ENCODE measurements at places on chromosomes 12 and 14.

DNA sequence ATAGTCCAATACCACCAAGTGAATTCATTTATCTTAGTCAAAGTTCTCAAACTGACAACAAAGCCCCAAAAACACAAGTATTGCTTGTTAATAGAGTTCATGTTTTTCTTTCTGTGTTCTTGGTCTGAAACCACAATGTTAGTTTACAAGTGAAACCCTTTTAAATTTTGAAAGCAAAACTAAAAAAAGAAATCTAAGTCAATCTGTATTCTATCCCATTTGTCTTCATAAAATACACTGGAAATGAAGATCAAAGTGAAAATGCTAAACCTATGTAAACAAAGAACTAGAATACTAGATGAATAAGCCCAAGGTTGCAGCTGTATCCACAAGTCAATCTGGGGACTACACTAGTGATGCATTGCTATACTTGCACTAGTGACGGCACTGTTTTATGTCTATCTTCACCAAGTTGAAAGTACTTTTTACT lies 10.4 kb downstream of the MAP4K5 start:
- no peak for DNase-seq

- no peak for DNase-seq
Measured at GRCh38 chr12:13173012-13173932, 23.3 kb upstream of the EMP1 start.

GRCh38 chr12:71250166-71250565 lies 92.4 kb upstream of the TSPAN8 start:
- DNase-seq = no peak

DNA sequence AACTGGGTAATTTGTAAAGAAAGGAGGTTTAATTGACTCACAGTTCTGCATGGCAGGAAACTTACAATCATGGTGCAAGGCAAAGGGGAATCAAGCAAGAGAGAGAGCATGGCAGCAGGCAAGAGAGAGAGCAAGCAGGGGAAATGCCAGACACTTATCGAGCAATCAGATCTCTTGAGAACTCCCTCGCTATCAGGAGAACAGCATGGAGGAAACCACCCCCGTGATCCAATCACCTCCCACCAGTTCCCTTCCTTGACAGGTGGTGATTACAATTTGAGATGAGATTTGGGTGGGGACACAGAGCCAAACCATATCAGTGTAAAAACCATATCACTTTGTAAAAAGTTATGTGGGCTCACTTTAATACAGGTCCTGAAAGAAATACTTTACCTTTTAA lies 56.4 kb upstream of the NEDD1 start:
- no peak for DNase-seq

GRCh38 chr12:27785882-27786570 lies 6.0 kb upstream of the MANSC4 start:
- DNase-seq = no peak

- DNase-seq = no peak
Measured at GRCh38 chr14:60300019-60300418, 51.0 kb downstream of the PPM1A start.

DNA sequence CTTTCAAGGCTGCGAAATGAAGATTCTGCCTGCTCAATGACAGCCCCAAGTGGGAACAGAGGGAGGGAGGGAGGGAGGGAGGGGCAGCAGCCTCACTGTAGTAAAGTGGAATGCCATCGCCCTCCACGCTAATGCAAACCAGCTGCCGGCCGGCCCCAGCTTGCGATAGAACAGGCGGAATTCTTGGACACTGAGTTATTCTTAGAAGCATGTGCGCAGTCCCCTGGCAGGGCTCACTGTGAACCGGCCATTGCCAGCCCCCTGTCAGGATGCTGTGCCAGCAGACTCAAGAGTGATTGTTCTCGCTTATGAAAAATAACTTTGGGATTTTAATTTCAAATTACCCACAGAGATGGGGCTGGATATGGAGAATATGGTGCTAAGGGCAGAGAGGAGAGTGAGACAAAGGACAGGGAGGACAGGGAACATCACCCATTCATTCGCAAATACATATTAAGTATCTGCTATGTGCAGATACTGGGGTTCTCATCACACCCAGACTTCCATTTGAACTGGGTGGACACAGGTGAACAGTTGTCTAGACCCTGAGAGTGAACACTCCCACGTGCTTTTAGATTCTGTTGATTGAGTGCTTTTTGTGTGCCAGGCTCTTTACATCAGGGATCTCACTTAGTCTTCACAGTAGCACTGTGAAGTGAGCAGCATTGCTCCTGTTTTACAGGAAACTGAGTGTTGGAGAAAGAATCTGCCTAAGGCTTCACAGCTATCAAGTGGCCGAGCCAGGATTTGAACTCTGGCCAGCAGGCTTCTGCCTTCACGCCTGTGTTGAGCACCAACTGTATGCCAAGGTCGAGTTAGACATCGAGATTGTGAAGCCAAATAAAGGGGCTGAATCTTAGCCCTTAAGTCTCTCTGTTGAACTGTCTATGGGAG lies 192.9 kb downstream of the C12orf75 start:
- DNase-seq = no peak

DNA sequence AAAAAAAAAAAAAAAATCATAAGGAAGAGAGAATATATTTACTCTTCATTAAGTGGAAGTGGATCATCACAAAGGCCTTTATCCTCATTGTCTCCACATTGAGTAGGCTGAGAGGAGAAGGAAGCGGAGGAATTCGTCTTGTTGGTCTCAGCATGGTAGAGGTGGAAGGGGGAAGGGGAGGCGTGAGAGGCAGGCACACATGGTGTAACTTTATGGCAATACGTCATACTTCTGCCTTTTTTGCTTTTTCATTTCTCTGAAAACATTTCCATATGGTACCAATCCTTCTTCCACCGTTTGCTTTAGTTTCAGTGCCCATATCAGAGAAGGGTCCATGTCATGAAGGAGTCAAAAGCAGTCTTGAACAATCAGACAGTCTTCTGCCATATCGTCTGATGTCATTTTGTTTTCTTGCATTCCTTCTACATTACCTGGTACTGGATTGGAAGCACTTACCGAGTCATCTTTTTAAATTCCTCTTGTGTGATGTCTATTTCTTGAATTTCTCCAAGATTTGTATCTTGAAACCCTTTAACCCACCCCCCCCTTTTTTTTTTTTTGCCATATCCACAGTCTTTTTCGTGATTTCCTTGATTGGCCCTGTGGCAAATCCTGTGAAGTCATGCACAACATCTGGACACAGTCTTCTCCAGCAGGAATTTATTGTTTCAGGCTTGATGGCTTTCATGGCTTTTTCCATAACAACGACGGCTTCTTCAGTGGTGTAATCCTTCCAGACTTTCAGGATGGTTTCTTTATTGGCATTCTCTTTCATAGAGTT lies 8.9 kb downstream of the FUT8 start:
- DNase-seq = no peak
